ENCODE measurements at places on chromosomes 7 and 10. TPM values are rescaled to one million over a fixed set of nuclear protein-coding genes. Genes with fewer than 3 reads are reported as not detected.

The HDAC9 gene
- 62.5 TPM for total RNA-seq

- ATAC-seq: no peak
Observed at GRCh38 chr7:129610709-129611245, 743 bp upstream of the NRF1 start.

The HEPACAM2 gene
- total RNA-seq: 0.11 TPM

DNA sequence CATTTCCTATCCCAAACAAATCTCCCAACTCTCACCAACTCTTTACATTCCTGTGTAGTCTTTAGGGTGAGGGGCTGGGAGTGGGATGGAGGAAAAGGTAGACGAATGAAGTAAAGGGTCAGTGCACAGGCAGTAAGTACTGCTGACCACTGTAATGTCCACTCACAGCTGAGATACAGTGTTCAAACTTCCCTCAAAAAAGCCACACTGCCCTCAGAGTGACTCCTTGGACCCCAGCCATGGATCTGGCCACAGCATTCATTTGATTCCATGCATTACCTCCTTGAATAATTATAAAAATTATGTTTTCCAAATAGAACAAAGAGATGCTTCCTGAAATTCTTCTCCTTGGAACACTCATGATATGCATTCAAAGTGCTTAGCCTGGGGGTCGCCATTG is 19.8 kb upstream of the HIPK2 start:
- no peak for ATAC-seq

DNA sequence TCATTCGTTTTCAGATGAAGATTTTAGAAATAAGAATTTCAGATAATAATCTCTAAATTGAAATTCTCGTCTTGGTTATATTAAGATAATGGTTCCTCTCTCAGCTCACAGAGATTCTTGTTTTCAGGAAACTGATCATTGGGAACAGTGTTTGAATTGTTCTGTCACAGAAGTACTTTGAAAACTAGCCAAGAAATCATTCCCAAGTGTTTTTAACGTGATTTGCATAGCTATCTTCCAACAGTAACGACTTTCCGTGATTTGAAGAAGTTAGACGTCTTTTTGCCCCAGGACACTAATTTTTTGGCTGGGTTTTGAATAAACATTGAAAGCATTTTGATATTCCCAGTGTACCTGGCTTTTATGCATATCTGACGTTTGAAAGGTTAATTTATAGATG is 116.0 kb downstream of the CDCA7L start:
- no peak for ATAC-seq

- ATAC-seq: peak; percentile 5
Observed at GRCh38 chr7:44473295-44473694, 17.2 kb downstream of the NUDCD3 start.

GRCh38 chr10:87960230-87960629 is 96.8 kb downstream of the PTEN start:
- ATAC-seq: no peak

The TLL2 gene
- total RNA-seq: 8.9 TPM

DNA sequence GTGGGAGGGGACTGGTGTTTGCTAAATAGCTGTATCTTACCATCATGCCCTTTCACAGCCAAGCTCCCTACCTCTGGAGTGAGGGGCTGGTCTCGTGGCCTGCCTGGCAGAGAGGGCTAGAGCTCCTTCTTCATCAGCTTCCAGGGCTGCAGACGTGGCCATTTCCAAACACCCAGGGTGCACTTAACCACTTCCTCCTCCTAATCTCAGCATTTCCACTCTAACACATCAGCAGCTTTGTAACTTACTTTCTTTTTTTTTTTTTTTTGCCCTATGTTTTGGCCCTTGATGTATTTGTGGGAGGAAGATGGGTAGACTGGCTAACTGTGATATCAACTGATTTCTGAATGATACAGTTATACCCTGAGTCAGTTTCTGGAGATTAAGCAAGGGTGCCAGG is 27.4 kb downstream of the LRRC4 start:
- ATAC-seq: no peak

DNA sequence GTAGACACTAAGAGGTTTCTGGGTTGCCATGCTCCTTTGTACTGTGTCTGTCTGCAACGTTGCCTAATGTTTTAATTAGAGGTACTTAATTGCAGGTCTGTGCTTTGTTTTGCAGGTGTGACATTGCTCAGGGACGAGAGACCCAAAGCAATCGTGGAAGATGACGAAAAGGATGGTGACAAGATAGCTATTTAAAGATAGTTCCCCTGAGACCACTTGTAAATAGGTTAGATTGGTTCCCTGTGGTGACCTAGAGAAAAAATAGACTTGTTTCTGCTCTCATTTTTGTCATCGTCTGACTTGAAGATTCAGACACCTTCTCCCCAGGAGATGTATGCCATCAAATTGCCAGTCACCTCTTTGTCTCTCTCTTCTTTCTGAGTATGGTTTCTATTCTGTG is 20.1 kb downstream of the PPP1R17 start:
- ATAC-seq: no peak

The PNLIPRP1 gene
- total RNA-seq: 0.83 TPM

The SORCS1 gene
- 11.5 TPM for total RNA-seq

GRCh38 chr7:56028942-56029630 is 22.2 kb downstream of the PSPH start:
- ATAC-seq: no peak

The SPDYE9 gene
- 0.90 TPM for total RNA-seq

DNA sequence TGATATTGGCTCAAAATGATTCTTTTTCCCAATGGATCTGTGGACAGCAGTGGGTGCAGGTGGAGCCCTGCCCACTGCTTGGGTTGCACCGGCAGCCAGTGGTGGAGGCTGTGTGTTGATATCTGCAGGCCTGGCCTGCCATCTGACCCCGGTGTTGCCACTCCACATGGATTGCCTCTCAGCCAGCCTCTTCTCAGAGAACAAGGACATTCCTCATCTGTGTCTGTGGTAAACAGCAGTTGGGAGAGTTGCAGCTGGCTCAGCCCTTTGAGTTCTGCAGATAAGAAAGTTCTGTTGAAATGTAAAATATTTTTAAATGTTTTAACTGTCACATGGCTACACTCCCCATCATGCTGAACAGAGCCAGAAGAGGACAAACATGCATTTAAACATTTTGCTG is 374.9 kb upstream of the CELF2 start:
- peak; percentile 67 for ATAC-seq

- ATAC-seq: no peak
Observed at GRCh38 chr10:85604884-85605283, 761.7 kb downstream of the GRID1 start.

DNA sequence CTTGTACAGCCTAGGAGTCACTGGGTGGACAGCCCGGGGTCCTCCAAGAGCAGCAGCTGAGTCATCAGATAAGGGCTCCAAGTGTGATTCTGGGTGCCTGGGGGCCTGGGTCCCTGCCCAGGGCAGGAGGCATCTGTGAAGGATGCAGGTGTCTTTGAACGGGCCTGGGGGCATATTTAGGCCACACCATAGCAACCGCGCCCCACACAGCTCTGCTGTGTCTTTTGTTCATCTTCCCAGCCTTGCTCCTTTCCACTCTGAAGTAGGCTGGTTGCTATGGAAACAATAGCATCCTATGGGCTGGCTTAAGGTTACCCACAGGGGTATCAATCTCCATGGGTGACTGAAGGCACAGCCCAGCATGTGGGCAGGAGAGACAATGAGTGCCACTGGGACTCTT is 324.7 kb downstream of the TCERG1L start:
- no peak for ATAC-seq

The ORC5 gene
- 26.2 TPM for total RNA-seq

GRCh38 chr10:71133710-71134686 is 78.4 kb upstream of the UNC5B start:
- no peak for ATAC-seq

DNA sequence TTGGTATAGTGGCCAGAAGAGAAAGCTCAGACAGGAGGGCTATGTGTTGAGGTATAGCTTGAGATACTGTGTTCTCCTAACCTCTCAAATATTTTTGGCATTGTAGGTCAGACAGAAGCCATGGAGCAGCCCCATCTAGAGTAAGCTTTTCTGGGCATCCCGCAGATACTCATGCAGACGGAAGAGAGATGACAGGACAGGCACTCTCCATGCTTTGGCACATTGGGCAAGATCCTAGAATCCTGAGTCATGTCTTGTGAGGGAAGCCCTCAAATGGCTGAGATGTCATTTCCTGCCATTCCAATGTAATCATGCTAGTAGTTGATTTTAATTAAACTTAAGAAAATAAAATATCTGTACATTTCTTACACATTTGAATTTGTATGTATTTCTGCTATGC is 16.8 kb upstream of the KIF20B start:
- ATAC-seq: peak; percentile 38

GRCh38 chr7:105219771-105220160 is 169.0 kb downstream of the SRPK2 start:
- no peak for ATAC-seq

The IGF2BP3 gene
- total RNA-seq: 73.2 TPM

DNA sequence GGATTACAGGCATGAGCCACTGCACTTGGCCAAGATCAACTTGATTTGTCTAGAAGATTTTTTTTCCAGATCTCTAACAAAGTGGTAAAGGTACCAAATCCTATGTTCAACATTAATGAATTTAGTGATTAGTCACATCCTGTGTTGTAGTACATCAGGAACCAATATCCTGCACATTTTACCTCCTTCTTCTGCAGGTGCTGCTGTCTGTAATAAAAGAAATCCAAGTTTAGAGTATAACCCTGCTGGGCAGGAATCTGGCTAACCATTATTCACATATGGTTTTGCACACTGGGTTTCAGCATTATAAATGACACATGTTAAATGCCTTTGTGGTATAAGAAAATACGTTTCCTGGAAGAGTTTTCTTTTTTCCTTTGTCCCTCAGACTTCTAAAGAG is 10.8 kb downstream of the PARD3 start:
- no peak for ATAC-seq

DNA sequence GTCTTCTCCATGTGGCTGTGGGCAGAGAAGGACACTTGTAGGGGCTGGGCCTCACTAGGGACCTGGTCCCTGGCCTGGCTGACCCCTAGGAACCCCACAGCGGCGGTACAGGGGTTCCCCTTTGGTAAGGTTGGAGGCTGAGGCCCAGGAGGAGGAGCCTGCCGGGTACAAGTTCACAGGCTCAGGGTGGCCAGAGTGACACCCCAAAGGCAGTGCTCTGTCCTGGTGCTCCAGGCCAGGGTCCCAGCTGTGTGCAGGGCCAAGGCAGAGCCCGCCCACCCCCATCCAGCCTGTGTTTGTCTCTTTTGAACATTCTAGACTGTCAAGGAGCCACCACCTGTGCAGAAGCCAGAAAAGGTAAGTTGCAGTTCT is 23.3 kb downstream of the ANTXRL start:
- ATAC-seq: no peak

DNA sequence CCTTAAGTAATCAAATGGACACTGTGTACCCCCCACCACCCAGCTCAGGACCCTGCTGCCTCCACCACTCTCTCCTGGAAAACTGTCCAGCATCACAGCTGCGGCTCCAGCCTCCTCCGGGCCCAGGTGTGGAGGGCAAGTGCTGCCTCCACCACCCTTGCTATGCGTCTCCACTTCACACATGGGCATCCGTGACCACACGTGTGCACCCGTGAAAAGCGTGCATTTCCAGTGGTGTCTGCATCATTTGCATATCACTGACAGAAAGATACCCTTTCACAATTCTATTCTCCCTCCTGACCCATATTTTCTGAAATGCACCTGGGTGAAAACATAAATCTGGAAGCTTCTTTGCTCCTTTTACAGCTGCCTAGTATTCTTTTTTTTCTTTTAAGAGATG is 89.7 kb upstream of the PDGFA start:
- no peak for ATAC-seq

The MKX gene
- total RNA-seq: 72.8 TPM

DNA sequence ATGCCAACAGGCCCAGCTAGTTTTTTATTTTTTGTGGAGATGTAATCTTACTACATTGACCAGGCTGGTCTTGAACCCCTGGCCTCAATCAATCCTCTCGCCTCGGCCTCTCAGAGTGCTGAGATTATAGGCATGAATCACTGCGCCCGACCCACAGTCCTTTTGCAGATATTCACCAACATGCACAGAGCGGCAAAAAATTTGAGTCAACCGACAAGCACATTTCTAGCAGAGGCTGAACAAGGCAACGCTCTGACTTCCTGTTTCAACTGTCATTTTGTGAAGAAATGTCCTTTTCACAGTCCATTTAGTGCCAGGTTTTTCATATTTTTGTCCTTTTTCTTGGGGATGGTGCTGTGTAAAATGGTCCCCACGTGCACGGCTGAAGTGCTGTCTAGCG is 71.1 kb upstream of the KAT6B start:
- ATAC-seq: no peak

GRCh38 chr7:55031075-55031474 is 12.3 kb downstream of the EGFR start:
- ATAC-seq: no peak

DNA sequence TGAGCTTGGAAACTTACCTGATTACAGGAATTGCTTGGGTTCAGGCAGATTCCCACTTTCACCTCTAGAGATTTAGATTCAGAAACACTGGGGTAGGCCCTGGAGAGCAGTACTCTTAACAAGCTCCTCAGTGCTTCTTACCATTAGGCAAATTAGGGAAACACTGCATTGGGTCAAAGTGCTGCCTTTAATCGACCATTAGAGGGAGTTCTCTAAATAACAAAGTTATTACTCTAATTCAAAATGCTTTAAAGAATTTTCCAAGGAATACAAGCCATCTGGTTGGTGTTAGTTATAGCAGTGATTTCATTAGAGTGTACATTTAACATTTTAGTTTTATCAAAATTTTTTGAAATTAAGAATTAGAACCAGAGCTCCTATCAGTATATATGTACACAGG is 324.5 kb downstream of the GFRA1 start:
- ATAC-seq: no peak

- ATAC-seq: no peak
Observed at GRCh38 chr7:22176791-22177412, 180.1 kb downstream of the RAPGEF5 start.

DNA sequence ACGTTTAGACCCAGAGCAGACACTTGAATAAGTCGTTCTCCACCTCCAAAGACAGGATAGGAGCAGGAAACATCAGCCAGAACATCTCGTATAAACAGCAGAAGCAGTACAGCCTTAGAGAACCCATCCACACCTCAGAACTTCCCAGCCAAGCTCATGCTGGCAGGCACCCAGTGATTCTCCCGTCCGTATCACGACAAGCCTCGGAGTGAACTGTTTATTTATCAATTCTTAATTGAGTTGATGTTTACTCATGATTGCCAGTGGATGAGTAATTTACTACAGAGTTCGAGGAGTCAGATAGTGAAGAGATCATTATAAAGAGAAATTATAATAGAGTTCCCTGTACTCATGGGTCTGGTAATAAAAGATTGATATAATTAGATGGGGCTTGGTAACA is 811.5 kb downstream of the LRMDA start:
- ATAC-seq: no peak

DNA sequence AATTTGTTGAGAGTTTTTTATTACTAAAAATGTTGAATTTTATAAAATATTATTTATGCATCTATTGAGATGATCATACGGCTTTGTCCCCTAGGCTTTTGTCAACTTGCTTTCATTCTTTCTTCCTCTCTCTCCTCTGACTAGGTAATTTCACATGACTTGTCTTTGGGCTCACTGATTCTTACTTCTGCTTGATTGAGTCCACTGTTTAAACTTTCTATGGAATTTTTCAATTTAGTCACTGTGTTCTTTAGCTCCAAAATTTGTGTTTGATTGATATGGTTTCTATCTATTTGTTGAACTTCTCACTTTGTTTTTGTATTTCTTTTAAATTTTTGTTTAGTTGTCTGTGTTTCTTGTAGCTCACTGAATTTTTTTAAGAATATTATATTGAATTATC is 65.9 kb upstream of the PTPRZ1 start:
- no peak for ATAC-seq

- ATAC-seq: no peak
Observed at GRCh38 chr10:115879372-115880089, 393.5 kb downstream of the GFRA1 start.
